ENCODE measurements at places on chromosomes 4 and X. TPM values are rescaled to one million over a fixed set of nuclear protein-coding genes. Genes with fewer than 3 reads are reported as not detected.

Gene PDE6B
- 4.5 TPM for total RNA-seq

- H3K36me3 ChIP-seq: no peaks in the 10 kb centered on the region
- H3K27ac ChIP-seq: no peak overlapping the region
- 0 out of 2 replicates have a peak, but pooled peaks cover 2% of the 10 kb centered on the region for H3K4me1 ChIP-seq
- no peak overlapping the region for H3K4me3 ChIP-seq
These were observed 163.0 kb downstream of the FAM13A start for GRCh38 chr4:88893961-88894360.

Gene ADAMTS3
- 3.2 TPM for total RNA-seq

- no peaks in the 10 kb centered on the region for H3K4me1 ChIP-seq
- no peak for DNase-seq
- no peaks in the 10 kb centered on the region for H3K36me3 ChIP-seq
- no peak overlapping the region for H3K27ac ChIP-seq
- no peaks in the 10 kb centered on the region for H3K27me3 ChIP-seq
- no peak overlapping the region for H3K4me3 ChIP-seq
These were observed 38.9 kb downstream of the GPRIN3 start for GRCh38 chr4:89268679-89269078.
